ENCODE measurements at places on chromosomes 7 and 10. TPM values are rescaled to one million over a fixed set of nuclear protein-coding genes. Genes with fewer than 3 reads are reported as not detected.

AKR1C3 gene
- 4.4 TPM for total RNA-seq

TUBAL3 gene
- total RNA-seq, result not detected

ANLN gene
- total RNA-seq, result 236 TPM

PSD gene
- total RNA-seq, result 2.3 TPM

TDRD1 gene
- not detected for total RNA-seq

BMI1 gene
- 29.9 TPM for total RNA-seq

TAS2R41 gene
- 0.29 TPM for total RNA-seq

EPC1 gene
- total RNA-seq, result 25.6 TPM

SEMA3A gene
- total RNA-seq, result 18.4 TPM

FZD8 gene
- 151 TPM for total RNA-seq

PRLHR gene
- not detected for total RNA-seq

CTAGE8 gene
- under 0.01 TPM for total RNA-seq

ITGA8 gene
- total RNA-seq, result under 0.01 TPM

FFAR4 gene
- not detected for total RNA-seq

SEMA3C gene
- total RNA-seq, result 223 TPM

CYP3A5 gene
- total RNA-seq, result under 0.01 TPM

OR6V1 gene
- not detected for total RNA-seq

GDF2 gene
- total RNA-seq, result 0.14 TPM

RBP3 gene
- total RNA-seq, result under 0.01 TPM

FAM221A gene
- total RNA-seq, result 1.1 TPM

NFKB2 gene
- 30.4 TPM for total RNA-seq

TMEM140 gene
- total RNA-seq, result 3.0 TPM

SVIL gene
- total RNA-seq, result 12.9 TPM

CLCN1 gene
- not detected for total RNA-seq

WDR86 gene
- total RNA-seq, result 3.1 TPM

WNT16 gene
- total RNA-seq, result 3.9 TPM

LMBR1 gene
- total RNA-seq, result 42.2 TPM

CADPS2 gene
- total RNA-seq, result 19.9 TPM

Measured in placental pericyte (primary cell).